ENCODE measurements at places on chromosomes 3 and 15. TPM values are rescaled to one million over a fixed set of nuclear protein-coding genes. Genes with fewer than 3 reads are reported as not detected.

ANKUB1 gene
- total RNA-seq: not detected

SKOR1 gene
- 0.11 TPM for total RNA-seq

MINAR1 gene
- 0.80 TPM for total RNA-seq

STRIT1 gene
- 0.33 TPM for total RNA-seq

PTPN9 gene
- total RNA-seq: 36.1 TPM

SNRPN gene
- total RNA-seq: 879 TPM

TGM4 gene
- total RNA-seq: not detected

C3orf22 gene
- not detected for total RNA-seq
